Peyer's patch (tissue), 4 donors: ENCODE measurements at places on chromosomes 2 and 18.

DNA sequence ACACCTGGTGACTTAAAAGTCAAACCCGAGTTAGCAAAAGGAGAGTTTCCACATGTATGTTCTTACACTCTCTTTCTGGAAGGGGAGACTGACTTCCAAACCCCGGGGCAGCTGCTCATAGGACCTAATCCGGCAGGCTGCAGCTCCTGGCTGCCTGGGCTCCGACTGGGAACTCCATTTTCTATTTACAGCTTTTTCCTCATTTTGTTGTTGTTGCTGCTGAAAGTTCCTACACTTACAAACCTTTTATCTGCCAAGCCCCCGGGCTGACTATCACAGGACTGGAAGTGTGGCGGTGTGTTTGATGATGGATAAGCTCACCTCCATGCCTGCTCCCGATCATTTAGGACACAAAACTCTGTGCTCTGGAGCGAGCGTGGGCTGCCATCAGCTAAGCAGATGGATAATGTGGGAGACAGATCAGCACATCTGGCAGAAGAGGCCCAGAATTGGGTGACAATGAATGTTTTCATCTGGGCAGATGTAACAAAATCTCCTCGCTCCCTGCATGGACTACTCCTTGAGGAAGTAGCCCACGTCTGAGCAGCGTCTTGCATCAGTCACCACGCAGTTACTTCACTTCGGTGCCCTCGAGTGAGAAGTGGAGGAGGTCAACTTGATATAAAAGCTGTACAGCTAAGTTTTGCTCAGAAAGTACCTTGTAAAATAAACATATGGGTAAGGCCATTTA is 114.4 kb upstream of the COPS8 start:
- DNase-seq = no peak

DNA sequence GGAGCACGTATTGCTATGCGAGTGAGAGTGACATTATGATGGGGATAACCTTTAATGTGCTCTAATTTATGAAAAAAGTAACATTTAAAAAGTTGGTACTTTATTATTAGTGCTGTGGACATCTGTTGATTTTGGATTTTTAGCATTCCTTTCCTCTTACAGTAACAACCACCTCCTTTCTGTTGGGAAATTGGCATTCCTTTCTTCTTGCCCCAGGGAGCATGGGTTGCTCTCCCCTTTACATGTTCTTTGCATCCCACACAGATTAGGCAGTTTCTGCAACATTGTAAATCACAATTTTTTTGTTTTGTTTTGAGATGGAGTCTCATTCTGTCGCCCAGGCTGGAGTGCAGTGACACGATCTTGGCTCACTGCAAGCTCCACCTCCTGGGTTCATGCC is 300.2 kb downstream of the LPIN1 start:
- DNase-seq = no peak

GRCh38 chr2:23158306-23158705 is 226.7 kb upstream of the KLHL29 start:
- no peak for DNase-seq

GRCh38 chr2:88755836-88756235 is 64.4 kb downstream of the RPIA start:
- no peak for DNase-seq

DNA sequence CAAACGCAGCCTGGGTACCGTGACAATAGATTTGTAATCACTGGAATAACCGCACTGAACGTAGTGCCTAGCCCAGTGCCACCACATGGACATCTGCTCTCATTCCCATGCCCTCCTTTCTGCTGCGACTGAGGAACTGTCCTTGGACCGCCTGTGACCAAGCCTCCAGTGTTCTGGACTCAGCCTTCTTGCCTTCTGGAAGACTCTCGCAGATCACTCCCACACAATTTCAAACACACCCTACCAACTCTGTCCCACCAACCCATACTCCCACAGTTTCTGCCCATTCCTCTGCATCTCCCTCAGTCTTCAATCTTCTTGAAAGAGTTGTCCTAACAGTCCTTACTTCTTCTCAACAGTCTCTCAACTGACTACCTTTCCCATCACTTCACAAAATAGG is 2.1 kb downstream of the RNF149 start:
- DNase-seq = no peak

DNA sequence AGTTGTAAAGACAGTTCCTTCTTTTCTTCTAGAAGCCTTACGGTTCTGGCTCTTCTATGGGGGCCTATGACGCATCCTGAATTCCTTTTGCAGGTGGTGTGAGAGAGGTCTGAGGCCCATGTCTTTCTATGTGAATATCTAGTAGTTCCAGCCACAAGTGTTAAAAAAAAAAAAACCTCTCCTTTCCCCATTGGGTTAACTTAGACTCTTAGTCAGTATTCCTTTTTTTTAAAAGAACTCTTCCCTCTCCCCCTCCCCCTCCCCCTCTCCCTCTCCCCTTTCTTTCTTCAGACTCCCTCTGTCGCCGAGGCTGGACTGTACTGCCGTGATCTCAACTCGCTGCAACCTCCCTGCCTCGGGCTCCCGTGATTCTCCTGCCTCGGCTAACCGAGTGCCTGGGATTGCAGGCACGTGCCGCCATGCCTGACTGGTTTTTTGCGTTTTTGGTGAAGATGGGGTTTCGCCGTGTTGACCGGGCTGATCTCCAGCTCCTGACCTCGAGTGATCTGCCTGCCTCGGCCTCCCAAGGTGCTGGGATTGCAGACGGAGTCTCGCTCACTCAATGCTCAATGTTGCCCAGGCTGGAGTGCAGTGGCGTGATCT is 11.4 kb upstream of the CIDEA start:
- DNase-seq = no peak

DNA sequence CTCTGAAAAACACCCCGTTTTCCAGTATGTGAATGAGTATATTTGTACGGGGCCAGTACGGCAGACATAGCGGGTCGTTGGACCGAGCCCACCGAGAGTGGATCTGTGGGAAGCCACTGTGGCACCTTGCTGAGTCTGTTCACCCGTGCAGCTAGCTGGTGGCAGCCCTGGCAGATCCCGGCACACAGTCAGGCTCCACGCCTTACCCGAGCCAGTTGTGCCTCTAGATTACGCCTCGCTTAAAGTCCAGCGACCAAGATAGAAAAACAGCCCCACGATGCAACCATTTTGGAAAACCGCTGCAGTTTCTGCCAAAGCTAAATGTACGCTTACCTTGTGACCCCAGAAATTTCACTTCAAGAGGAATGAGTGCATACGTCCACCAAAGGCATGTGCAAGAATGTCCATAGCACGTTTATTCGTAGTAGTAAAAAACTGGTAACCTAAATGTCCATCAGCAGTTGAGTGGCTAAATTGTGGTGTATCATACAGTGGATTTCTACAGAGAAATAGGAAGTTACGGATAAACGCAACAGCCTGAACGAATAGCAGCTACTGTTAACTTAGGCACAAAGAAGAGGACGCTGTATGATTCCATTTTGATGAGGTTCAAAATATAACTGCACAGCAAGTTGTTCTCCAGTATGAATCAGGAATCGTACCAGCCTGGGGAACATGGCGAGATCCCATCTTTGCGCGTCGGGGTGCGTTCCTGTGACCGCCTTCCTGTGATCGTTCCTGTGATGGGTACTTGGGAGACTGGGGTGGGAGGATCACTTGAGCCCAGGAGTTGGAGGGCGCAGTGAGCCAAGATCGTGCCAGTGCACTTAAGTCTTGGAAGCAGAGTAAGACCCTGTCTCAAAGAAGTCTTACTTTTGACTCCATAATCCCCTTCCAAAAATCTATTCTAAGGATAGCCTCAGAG is 688 bp upstream of the WDR33 start:
- DNase-seq = no peak

- DNase-seq = no peak
These were observed 13.4 kb downstream of the NPAS2 start for GRCh38 chr2:100833331-100833730.

DNA sequence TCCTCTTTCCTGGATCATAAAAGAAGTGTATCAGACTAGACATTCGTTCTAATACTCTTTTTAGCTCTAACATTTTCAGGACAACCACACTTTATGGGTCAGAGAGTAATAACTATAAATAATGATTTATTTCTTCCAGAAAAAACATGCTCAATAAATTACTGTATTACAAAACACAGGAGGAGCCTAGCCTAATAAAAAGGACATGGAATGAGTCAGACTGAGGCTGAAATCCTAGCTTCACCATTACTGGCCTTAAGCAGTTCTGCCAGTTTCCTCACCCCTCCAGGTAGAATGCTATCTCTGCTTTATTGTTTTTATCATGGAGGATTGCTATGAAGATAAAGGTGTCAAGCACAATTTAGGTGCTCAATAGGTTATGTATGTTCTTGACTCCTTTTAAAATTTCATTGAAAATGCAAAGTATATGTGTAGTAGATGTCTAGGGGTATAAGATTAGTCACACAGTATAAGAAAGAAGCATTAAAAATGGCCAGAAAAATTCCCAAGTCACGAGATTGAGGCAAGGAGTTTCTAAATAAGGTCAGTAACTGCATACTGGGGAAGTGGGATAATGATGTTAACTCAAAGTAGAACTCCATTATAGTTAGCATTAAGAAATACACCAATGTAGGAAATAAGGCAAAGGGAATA is 105.5 kb upstream of the NEUROD1 start:
- DNase-seq = no peak

GRCh38 chr18:56831988-56832387 is 180.8 kb downstream of the WDR7 start:
- DNase-seq = no peak

DNA sequence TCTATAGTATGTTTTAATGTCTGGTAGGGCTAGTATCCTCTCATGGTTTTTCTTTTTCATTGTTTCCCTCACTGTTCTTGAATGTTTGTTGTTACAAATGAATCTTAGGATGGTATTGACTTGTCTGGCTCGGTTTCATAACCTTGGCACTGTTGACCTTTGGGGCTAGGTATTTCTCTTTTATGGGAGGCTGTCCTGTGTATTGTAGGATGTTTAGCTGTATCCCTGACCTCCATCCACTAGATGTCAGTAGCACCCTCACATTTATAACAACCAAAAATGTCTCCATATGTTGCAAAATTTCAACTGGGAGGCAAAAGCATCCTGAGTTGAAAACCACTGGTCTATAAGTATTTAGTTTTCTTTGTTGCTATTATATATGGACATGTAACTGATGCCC is 7.0 kb upstream of the AOX1 start:
- DNase-seq = no peak

DNA sequence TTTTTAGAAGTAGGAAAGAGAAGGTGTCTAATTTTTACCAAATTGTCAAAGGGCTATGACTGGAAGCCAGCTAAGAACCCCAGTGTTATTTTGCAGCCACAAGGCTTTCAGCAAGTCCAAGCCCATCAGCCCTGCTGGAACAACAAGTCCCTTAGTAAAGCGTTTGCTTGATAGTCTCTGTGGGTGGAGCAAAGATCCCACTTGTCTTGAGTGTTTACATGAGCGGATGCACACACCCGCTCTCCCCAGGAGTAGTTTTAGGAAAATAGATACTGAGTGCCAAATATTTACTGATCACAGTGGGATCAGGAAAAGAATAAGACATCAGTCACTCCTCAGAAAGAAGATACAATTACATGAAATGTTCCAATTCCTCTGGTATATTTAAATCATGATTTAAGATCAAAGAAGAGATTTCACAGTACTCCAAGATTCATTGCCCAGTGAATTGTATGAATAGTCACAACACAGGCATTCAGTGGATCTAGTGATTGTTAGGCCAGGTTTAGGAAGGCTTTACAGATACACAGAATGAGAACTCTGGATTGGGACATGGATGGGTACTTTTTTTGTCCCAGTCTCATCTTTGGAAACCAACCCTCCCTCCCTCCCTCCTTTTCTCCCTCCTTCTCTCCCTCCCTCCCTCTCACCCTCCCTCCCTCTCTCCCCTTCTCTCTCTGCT is 514.9 kb downstream of the PTPRM start:
- no peak for DNase-seq
